Amniotic stem cell (primary cell): ENCODE measurements at places on chromosomes 3 and 15.

DNA sequence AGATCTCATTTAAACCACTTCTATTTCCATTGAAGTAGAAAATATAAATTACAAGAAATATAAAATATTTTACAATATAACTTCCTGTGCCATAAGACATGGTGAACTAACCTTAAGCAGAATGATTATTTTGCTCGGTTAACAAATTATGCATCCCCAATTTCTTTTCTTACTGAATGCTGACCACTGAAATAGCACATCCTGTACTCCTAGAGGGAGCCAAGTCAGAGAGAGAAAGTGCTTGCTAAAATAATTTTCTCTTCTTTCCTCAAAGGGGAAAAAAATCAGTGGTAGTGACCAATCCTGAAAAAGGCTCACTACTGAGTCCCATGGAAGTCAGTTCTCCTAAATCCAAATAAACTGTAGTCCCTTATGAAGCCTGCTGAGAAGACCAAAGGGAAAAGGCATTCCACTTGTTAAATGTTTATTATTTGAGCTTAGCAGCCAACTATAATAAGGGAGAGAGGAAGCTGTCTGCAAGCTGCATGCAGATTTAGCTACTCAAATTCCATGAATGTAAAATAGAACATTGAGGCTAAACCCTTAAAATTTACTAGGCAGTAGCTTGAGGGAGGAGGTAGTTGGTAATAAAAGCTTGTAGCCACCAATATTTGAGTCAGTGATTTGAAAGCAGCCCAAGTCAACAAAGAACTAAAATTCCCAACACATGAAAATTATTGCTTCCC lies 33.1 kb downstream of the CEP152 start:
- no peak for DNase-seq

GRCh38 chr3:85244519-85244918 lies 285.7 kb downstream of the CADM2 start:
- no peak for DNase-seq

DNA sequence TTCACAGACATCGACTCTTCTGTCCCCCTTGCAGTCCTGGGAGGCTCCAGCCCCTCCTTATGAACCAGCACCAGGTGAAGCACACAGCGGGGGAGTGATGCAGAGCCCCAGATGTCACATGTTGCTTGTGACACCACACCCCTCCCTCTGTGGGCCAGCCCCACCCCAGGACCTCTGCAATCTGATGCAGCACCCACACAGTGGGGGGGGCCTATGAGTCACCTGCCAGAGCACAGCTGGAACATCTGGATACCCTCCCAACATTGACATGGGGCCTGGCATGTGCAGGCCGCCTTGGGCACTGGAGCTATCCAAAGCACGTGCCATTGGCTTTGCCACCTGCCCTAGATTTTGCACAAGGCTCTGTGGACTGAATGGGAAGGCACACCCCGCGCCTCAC lies 70.5 kb downstream of the FEM1B start:
- DNase-seq, result no peak

DNA sequence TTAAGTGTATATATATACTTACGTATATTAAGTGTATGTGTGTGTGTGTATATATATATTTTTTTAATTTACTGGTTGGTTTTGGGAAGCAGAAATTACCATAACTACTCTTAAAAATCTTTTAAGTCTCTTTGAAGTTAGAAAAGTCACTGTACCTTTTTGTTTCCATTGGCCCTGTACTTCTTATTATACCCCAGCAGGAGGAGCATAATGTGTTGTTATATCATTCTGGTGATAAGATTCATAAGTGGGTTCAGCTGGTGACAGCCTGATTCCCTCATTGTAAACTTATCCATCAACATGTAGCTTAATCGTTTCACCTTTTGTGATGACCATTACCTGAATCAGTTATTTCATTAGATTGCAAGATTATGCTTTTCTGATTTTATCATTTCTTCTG lies 30.8 kb downstream of the MLH1 start:
- DNase-seq, result no peak

GRCh38 chr3:76859596-76859995 lies 180.3 kb upstream of the ROBO2 start:
- DNase-seq, result no peak

GRCh38 chr3:103083848-103084631 lies 649.2 kb downstream of the ZPLD1 start:
- no peak for DNase-seq

DNA sequence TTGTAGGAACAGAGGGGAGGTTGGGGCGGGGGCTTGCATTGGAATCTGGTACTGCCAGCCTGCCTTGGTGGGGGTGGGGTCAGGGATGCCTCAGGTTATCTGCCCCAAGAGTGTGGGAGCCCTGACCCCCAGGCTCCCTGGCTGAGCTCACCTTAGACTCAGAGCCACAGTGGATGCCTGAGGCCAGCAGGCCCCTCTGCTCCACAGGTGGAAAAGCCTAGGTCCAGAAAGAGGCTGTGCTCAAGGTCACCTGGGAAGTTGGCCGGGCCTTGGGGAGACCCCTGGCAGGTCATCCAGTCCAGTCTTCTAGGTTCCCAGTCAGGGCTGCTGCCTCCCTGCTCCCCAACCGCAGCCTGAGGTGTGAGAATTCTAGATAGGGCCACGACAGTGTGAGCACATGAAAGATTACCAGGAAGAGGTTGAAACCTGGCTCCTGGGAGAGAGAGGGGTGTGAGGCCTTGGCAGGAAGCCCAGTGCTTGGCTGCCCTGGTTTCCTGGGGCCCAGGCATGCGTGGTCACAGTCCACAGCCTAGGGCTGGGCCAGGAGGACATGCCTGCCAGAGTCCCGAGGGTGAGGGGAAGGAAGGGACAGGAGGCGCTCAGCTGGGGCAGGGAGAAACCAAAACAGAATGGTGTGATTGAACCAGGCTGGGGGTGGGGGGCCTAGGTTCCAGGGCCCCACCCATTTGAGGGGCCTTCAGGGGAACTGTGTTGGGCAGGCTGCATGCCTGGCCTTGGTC lies 4.9 kb downstream of the HDAC11 start:
- no peak for DNase-seq
